Mesenchymal stem cell (in vitro differentiated cells and primary cell): ENCODE measurements at places on chromosomes 1 and 21.

GRCh38 chr1:43505077-43505780 lies 25.5 kb upstream of the PTPRF start:
- DNase-seq = no peak

DNA sequence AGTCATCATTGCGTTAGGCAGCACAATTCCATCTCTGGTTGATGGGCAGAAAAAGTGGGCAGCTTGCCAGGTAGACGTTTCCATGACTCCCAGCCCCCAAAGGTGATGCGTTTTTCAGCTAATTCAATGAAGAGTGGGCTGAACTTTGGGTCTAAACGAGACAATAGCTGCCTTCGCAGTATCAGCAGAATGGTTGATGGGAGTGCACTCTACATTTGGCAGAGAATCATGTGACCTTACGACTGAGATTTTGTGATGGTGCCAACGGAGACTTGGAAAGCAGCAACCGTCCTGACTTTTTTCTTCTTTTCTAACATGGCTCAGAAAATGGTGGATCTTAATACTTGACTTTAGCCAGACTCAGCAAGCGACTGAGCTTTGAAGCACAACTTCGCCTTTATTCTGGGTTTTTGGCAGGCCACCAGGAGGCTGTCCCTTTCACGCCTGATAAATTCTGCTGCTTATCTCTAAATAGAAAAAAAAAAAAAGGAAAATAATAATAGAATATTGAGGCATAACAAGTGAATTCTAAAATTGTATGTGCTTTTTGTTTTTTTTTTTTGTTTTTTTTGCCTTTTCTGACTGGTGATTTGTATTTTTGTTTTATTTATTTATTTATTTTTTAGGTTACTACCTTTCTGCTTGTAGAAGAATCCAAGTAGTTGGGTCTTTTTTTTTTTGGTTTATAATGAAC lies 804.8 kb downstream of the USP25 start:
- no peak for DNase-seq

GRCh38 chr1:229434005-229434640 lies at the start of gene ACTA1:
TSS of gene ACTA1 (minus strand) at chr1:229434094. CDS start at chr1:229433115, 979 bp downstream.
- no peak for DNase-seq

GRCh38 chr1:47898133-47898845 lies 98.9 kb downstream of the TRABD2B start:
- DNase-seq = no peak

GRCh38 chr1:155001425-155001674 lies 1.3 kb upstream of the ZBTB7B start:
- no peak for DNase-seq
